ENCODE measurements at places on chromosomes 1 and 21.
A peak's percentile ranks its signal among the peaks of the same experiment; 100 is the strongest.

DNA sequence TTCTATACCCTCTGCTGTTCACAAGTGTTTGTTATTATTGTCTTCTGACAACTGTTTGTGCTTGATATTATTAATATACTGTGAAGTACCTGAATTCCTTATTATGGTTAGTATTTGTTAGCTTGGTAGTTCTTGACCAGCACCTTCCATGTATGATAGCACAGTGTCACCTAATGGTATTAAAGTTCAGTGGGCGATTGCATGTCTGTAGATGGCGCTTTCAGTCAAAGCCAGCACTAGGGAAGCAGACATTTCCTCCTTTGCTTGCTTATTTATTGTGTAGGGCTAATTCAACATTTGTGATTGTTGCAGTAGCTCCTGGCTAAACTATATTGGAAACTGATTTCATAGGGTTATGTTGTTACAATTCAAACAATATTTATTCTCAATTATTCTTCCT lies 218.0 kb downstream of the ZP4 start:
- no peak for DNase-seq

GRCh38 chr1:224735159-224735558 lies 119.0 kb downstream of the CNIH3 start:
- no peak for DNase-seq

DNA sequence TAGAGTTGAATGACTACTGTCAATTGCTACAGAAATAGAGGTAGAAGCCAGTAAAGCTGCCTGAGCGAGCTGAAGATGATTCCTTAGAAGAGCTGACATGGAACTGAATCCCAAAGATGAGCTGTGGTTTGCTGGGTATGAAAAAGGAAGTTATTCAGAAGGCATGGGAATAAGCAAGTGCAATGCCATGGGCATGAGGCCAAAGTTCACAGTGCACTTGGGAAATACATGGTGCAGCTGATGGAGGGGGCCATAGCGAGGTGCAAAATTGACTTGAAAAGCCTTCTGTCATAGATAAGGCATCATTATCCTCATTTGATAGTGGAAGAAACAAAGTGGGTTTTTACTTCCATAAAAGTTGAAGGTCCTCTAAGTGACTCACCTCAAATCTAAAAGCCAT lies 88.6 kb downstream of the NEK7 start:
- DNase-seq = no peak

DNA sequence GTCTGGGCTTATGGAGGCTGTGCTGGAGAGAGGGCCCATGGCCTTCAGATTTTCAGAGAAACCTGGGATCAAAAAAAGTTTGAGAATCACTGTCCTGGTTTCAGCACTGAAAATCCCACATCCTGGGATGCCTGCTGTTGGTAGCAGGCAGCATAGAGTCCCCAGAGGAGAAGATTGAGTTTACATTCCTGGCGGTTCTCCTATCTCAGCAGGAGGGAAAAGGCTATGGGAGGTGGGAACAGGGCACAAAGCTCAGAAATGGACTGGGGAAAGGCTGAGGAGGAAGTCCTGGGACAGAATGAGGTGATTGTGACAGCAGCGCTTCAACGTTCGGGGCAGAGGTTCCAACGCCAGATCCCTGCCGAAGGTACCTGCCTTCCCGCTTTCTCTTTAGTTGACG lies 103.4 kb downstream of the ETS2 start:
- DNase-seq = no peak

DNA sequence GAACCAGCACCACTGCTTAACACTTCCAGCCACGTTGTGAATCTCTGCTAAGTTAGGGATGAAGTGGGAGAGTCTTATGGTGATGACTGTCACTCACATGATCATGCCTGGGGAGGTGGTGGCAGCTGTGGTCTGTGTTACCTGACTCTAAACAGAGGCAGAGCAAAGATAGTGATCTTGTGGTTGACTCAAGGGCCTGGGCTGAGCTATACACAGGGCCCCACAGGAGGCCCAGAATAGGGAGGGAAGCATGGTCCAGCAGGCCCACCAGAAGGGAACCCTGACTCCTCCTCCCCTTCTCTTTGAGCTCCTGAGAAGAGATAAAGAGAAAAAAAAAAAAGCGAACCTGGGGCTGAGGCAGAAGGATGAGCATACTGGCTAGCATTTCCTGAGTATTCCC lies 55.0 kb downstream of the PLXNA2 start:
- no peak for DNase-seq

- no peak for DNase-seq
These were observed 52.2 kb upstream of the ROR1 start for GRCh38 chr1:63721531-63722189.

GRCh38 chr21:44532712-44533111 lies 7.3 kb downstream of the KRTAP10-1 start:
- DNase-seq = no peak

GRCh38 chr1:201329286-201329685 lies 46.0 kb downstream of the PKP1 start:
- no peak for DNase-seq

GRCh38 chr1:59108481-59109317 lies 188.2 kb upstream of the FGGY start:
- DNase-seq = no peak

- DNase-seq = no peak
These were observed 24.0 kb upstream of the C1orf21 start for GRCh38 chr1:184362876-184363275.

DNA sequence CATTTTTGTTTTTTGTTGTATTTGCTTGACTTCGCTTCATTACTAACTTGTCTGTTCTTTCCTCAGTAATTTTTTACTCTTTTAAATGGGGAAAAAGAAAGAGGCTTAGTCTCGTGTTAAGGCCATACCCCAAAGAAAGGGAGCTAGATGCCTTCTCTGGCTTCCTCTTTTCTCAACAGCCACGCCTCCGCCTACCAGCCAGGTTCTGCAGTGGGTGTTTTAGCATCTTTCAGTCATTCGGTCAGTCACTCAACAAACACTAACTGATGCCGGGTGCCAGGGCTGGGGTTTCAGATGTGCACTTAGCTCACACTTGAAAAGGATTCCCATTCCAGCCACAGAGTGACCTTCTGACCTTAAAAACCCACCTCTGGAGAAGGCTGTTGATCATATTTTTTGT lies 46.3 kb upstream of the VAV3 start:
- DNase-seq = no peak

- no peak for DNase-seq
These were observed 9.0 kb upstream of the RHBG start for GRCh38 chr1:156359973-156360372.

GRCh38 chr1:239840336-239840735 lies 251.3 kb upstream of the FMN2 start:
- DNase-seq = no peak

DNA sequence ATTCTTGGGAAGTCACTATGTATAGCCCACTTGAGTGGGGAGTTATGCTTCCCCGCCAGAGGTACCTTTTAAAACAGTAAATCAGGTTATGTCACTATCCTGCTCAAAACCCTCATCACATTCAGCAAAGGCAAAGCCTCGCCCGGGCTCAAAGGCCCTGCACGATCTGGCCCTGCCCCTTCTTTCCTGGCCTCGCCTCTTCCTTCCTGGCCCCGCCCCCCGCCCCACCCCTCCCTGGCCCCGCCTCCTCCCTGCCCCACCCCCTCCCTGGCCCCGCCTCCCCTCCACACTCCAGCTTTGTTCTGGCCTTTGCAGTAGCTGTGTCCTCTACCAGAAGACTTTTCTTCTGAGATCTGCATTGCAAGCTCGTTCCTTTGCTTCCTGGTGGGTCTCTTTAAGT lies 6.6 kb downstream of the LDLRAD2 start:
- no peak for DNase-seq

DNA sequence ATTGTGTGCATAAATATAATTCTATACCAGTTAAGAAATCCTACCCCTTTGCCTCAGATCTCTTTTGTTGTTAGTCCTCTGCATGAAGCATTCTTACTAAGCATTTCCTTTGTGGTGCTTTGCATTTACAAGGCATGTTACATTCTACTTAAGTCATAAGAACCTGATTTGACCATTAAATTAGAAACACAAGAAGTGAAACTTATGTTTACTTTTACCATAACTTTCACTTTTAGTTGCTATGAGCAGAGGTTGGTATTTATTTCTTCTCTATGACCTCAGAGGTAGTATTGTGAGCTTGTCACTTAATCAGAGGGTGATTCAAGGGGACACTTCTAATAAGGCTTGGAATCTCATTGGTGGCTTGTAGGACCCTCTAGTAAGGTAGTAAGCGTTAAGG lies 9.0 kb downstream of the FAM20B start:
- no peak for DNase-seq

DNA sequence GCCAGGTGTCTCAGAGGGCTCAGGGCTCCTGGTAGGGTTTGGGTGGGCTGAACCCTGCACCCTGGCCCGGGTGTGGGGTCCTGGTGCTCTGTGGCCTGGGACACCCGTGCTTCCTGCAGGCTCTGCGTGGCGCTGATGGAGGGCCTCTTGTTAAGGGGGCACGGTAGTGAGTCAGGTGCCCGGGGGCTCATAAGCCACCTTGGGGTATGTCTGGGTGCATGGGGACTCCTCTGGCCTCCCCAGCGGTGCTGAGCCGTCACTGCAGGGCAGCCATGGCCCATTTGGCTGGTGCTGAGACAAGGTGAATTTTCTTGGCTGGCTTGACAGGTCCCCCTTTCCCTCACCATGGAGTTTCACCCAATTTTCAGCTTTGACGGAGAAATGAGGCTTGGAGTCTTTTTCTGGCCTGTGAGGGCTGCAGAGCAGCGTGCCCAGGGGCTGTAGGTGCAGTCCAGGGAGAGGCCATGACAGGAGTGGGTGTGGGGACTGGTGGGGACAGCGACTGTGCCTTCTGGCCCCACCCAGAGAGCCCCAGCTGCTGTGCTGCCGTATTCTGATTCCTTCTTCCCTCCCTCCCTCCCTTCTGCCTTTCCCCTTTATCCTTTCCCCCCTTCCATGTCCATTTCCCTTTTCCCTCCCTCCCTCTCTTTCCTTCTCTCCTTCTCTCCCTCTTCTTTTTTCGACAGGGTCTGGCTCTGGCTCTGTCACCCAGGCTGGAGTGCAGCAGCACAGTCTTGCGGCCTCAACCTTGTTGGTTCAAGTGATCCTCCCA lies 40.4 kb downstream of the SKI start:
- DNase-seq = no peak

DNA sequence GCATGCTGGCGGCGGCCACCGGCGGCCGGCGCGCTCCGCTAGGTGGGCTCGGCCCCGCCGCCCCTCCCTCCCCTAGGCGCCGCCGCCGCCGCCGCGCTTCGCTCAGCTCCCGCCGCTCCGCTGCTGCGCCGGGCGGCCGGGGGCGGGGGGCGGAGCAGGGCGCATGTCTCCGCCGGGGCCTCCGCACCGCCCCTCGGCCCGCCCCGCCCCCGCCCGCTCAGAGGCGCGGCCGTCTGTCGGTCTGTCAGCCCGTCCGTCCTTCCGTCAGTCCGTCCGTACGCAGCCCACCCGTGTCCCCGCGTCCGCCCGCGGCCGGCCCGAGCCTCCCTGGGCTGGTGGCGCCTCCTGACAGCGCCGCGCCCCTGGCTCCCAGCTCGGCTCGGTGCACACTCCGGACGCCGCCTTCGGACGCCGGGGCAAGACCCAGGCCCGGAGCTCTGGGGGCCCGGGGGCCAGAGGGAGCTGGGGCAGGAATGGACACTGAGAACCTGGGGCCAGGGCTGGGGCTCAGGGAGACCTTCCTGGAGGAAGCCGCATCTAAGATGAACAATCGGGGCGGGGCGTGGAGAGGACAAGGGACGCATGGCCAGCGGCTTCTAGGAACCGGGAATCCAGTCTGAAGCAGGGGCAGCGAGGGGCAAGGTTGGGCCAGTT lies at the start of gene GPR153:
TSS of gene GPR153 (minus strand) at position 138 of the 654 bp plus-strand sequence. CDS start 6,193 bp downstream, outside the sequence.
- DNase-seq = no peak

DNA sequence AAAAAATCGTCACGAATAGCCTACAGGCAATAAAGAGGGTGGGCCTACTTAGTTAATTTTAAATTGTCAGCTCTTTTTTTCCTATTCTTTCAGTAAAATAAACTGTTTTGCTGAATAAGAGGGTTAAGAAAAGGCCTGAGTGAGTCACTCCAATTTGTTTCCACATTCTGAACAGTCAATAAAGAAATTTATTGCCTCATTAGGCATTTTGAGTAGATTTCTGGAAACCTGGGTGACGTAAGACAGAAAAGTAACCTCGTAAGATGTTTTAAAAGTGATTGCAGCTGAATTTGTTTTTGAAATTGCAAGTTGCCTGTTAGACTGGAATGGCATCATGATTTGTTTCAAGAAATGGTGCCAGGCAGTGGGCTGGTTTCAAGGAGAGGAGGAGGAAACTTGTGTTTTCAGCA lies 439.3 kb downstream of the USP25 start:
- DNase-seq = no peak

- no peak for DNase-seq
These were observed 156.2 kb upstream of the SPAG17 start for GRCh38 chr1:118340928-118341910.

DNA sequence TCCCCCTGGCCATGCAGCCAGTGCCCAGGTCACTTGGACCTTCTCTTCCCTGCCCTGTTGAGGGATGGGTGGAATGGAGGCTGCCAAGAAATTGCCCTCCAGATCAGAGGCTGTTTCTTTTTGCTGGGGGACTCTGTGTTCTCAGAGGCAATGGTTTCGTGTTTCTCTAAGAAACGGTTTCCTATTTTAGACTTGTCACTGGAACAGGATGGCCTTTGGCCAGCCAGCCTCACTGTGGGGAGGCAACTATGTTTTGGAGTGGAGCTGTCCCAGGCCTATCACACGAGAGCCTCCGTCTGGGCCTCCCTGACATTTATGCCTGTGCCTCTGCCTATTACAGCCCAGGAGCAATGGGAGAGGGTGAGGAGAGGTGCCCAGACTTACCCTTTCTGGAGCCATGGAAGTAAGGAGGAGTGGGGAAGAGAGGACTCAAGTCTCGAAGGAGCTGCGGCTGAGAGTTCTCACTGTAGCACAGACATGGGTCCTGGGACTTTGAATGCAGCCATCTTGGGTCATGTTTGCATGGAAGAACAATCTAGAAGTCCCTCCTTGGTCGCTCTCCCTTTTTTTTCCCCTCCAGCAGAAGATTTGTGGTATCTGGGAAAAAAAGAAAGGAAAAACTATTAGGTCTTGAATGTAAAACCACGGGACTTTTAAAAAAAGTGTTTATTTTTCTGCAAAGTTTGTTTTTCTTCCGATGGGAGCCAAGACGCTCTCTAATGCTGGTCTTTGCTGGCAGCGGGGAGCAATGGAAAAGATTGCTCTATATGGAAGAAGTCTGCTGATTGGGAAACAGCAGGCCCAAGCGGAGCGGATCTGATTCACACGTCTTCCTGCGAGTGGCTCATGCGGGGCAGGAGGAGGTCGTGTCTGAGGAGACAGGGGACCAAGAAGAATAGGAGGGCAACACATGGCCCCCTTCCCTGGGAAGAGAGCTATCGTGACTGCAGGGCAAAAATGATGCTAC lies 219.2 kb downstream of the FOXD2 start:
- peak; percentile 12 for DNase-seq

DNA sequence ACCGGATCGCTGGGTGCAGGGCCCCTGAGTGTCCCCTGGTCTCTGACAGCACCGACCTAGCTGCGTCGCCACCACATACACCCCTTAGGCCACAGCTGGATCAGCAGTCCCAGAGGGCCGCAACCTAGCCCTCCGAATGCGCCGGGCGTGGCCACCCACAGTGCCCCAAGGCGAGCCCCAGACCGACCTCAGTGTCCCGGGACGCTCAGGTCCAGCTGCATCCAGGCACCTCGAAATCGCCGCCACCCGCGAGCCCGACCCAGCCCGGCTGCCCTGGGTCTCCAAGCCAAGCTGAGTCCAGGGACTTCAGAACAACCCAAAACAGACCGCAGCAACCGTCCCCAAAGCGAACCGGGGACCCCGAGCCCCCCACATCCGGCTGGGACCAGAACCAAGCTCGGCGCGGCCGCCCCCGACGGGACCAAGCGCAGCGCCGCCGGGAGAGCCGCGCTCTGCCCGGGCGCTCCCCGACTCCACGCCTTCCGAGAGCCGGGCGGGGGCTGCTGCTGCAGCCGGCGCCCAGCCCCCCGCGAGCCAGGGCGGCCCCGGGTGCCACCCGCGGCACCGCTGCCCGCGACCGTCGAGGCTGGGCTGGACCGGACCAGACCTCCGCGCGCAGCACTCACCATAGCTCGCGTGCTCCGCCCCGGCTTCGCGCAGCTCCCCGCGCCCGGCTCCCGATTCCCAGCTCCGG lies 54.6 kb upstream of the ECE1 start:
- no peak for DNase-seq

Measured in hypothalamus (tissue), 51 donors.